ENCODE measurements at places on chromosomes 7 and 10. TPM values are rescaled to one million over a fixed set of nuclear protein-coding genes. Genes with fewer than 3 reads are reported as not detected.

GRCh38 chr10:102354451-102354850 is 41.1 kb upstream of the NFKB2 start:
- no peaks in the 10 kb centered on the region for H3K4me1 ChIP-seq
- peaks cover 87% of the 10 kb centered on the region for H3K36me3 ChIP-seq
- no peaks in the 10 kb centered on the region for H3K27me3 ChIP-seq
- H3K4me3 ChIP-seq = no peak overlapping the region

DNA sequence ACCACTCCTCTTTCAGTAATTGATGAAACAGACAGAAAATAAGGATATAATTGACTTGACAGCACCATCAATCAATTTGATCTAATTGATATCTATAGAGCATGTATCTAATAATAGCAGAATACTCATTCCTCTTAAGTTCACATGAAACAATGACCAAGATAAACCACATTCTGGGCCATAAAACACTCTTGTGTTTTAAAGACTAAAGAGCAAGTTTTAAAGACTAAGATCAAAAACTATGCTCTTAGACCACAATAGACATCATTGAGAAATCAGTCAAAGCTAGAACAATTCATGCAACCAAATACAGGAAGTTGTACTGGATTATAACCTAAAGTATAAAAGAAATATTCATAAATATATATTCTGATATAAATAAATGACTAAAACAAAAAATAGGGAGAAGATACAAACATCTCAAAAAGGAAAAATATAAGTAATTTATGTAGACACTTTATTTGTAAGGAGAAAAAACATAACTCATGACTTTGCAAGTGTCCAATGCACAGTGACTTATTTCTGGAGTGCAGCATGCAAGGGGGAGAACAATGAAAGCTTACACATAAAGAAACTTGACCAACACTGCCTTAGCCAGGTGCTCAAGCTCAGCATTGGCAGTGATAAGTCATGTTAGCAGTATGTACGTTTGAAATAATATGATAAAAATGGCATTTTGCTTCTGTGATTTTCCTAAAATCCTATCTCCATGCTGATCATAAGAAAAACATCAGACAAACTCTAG is 312.7 kb upstream of the IGFBP3 start:
- no peaks in the 10 kb centered on the region for H3K4me1 ChIP-seq
- H3K4me3 ChIP-seq = no peak overlapping the region
- H3K27ac ChIP-seq = no peak overlapping the region
- no peak for DNase-seq
- H3K27me3 ChIP-seq = no peaks in the 10 kb centered on the region

DNA sequence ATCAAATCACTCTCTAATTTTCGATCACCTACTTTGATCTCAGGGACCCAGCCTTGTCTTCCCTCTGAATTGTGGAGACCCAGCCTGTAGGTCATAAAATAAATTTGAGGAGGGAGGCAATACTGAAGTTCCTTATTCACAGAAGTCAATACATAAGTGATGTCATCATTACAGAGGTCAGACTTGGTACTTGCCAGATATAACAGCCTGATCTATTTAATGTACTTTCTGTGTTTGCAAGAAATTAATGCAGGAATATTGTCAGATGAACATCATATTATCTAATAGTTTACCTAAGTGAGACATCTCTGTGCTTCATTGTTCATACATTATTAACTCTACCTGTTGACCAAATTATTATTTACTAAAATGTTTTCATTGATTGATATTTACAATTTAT is 105.6 kb downstream of the GPAM start:
- no peaks in the 10 kb centered on the region for H3K36me3 ChIP-seq
- H3K27ac ChIP-seq = no peak overlapping the region
- no peak overlapping the region for H3K4me3 ChIP-seq
- no peaks in the 10 kb centered on the region for H3K27me3 ChIP-seq

- no peaks in the 10 kb centered on the region for H3K36me3 ChIP-seq
These were observed 5.7 kb downstream of the HOXA5 start for GRCh38 chr7:27137640-27138315.

DNA sequence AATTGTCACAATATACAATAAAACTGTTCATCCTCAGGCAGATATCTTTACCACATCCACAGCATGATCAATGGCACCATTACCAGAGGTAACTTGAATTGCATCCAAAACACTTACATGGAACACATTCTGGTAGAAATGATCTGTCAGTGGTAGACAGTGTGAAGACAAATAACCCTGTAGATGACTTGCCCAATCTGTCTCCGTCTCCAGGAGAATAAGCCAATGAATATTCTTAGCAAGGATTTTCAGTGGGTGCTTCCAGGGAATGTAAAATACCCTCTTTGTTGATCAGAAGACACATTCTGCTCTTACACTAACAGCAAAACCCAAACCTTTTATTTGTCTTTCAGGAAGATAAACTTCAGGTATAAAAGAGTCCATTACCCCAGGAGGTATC is 43.8 kb downstream of the VWC2 start:
- H3K4me1 ChIP-seq = no peaks in the 10 kb centered on the region
- 0 out of 2 replicates have a peak, but pooled peaks cover 1% of the 10 kb centered on the region for H3K27me3 ChIP-seq
- H3K36me3 ChIP-seq = no peaks in the 10 kb centered on the region
- DNase-seq = no peak
- H3K27ac ChIP-seq = no peak overlapping the region

DNA sequence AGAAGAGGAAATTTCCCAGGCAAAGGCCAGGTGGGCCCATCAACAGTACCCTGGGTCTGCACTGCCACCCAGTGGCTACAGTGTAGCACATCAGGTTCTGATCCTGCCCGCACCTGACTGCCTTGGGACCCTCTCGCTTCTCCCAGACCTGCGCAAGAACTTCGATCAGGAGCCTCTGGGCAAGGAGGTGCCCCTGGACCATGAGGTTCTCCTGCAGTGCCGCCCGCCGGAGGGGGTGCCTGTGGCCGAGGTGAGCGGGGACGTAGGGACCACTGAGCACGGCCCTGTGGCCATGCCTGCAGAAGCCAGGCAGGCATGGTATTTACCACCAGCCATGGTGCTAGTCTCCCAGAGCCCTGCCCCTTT is 33.9 kb upstream of the SLC29A3 start:
- H3K4me1 ChIP-seq = peaks cover 2% of the 10 kb centered on the region
- no peak overlapping the region for H3K27ac ChIP-seq
- no peak overlapping the region for H3K4me3 ChIP-seq

- no peak overlapping the region for H3K4me3 ChIP-seq
- no peak for DNase-seq
- no peaks in the 10 kb centered on the region for H3K27me3 ChIP-seq
- H3K27ac ChIP-seq = no peak overlapping the region
- H3K36me3 ChIP-seq = no peaks in the 10 kb centered on the region
These were observed 281.8 kb downstream of the HDAC9 start for GRCh38 chr7:18777314-18777713.

DNA sequence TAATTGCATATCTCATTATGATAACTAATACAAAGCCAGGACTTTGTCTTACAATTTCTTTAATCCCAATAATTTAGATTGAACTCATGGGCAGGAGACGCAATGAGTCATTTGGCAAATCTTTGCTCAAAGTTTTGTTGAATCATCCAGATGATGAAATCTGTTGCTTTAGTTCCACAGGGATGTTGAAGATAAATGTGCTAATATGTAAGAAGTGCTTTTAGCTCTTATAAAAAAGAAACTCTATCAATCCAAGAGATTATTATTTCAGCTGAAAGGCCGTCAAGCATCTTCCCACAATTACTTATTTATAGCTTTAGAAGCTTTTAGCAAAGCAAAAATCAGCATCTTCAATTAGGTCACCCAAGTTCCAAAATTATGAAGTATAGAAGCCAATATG is 36.8 kb upstream of the ANK3 start:
- H3K27me3 ChIP-seq = no peaks in the 10 kb centered on the region
- no peaks in the 10 kb centered on the region for H3K36me3 ChIP-seq
- DNase-seq = peak; percentile 6

- H3K36me3 ChIP-seq = peaks cover 5% of the 10 kb centered on the region
- no peaks in the 10 kb centered on the region for H3K27me3 ChIP-seq
- H3K27ac ChIP-seq = no peak overlapping the region
- DNase-seq = no peak
- no peak overlapping the region for H3K4me3 ChIP-seq
These were observed 2.7 kb upstream of the PRKRIP1 start for GRCh38 chr7:102393467-102393866.

GRCh38 chr10:88642963-88643362 is 21.3 kb upstream of the LIPF start:
- no peaks in the 10 kb centered on the region for H3K36me3 ChIP-seq
- no peaks in the 10 kb centered on the region for H3K4me1 ChIP-seq
- DNase-seq = no peak
- H3K27ac ChIP-seq = no peak overlapping the region

DNA sequence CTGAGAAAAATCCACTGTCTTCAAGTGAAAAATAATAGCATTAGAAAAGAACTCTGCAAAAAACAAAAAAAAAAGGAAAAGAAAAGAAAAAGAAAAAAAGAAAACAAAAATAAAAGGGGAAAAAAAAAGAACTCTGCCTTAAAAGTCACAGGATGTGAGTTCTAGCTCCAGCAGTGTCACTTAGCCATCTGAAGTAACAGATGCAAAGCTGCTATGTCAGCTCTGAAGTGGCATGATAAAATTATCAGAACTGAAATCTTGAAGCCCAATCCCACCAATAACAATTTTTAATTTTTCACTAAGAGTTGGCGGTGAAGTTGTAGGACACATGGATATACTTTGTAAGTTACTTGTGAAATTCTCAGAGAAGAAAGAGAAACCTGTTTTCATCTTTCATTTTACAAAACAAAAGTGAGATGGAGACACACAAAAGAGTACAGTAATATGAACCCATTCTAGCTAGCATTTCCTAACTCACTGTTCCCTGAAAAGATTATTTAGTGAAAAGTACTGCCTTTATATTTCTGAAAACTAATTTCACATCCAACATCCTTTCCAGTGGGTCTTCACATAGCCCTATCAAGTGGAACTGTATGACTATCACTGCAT is 103.5 kb downstream of the ELAPOR2 start:
- no peaks in the 10 kb centered on the region for H3K36me3 ChIP-seq
- no peak overlapping the region for H3K27ac ChIP-seq
- H3K4me3 ChIP-seq = no peak overlapping the region
- no peaks in the 10 kb centered on the region for H3K27me3 ChIP-seq

- H3K4me1 ChIP-seq = peaks cover 17% of the 10 kb centered on the region
- H3K36me3 ChIP-seq = no peaks in the 10 kb centered on the region
- H3K4me3 ChIP-seq = no peak overlapping the region
- H3K27me3 ChIP-seq = peaks cover 1% of the 10 kb centered on the region
These were observed 18.2 kb upstream of the PRKAG2 start for GRCh38 chr7:151895008-151895630.

DNA sequence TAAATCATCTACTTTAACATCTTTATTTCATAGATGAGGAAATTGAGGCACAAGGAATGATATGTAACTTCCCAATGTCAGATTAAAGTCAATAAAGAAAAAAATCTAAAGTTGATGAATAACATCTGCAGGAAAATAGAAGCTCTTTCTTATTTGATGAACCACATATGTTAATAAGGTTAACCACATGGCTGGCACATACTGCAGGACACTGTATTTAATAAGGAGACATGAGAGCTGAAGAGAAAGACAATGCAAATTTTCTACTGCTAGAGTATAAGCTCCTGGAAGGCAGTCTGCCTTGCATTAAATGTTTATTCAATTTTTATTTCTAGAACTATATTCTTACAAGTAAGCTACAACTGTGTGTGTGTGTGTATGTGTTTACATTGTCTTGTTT is 4.4 kb downstream of the RAB11FIP2 start:
- DNase-seq = no peak
- H3K4me3 ChIP-seq = no peak overlapping the region
- H3K27ac ChIP-seq = no peak overlapping the region
- peaks cover 17% of the 10 kb centered on the region for H3K4me1 ChIP-seq
- H3K36me3 ChIP-seq = no peaks in the 10 kb centered on the region
- no peaks in the 10 kb centered on the region for H3K27me3 ChIP-seq

Gene ZNF789
- 25.1 TPM for polyA plus RNA-seq

Gene TUBB8
- polyA plus RNA-seq = 0.26 TPM

Gene IKZF1
- polyA plus RNA-seq = not detected

Gene FANK1
- 0.08 TPM for polyA plus RNA-seq

Gene THSD7A
- polyA plus RNA-seq = 0.01 TPM

Gene CASP7
- polyA plus RNA-seq = 11.9 TPM
